ENCODE measurements at places on chromosomes 6 and 20. TPM values are rescaled to one million over a fixed set of nuclear protein-coding genes. Genes with fewer than 3 reads are reported as not detected.

The GJA10 gene
- total RNA-seq = not detected

DNA sequence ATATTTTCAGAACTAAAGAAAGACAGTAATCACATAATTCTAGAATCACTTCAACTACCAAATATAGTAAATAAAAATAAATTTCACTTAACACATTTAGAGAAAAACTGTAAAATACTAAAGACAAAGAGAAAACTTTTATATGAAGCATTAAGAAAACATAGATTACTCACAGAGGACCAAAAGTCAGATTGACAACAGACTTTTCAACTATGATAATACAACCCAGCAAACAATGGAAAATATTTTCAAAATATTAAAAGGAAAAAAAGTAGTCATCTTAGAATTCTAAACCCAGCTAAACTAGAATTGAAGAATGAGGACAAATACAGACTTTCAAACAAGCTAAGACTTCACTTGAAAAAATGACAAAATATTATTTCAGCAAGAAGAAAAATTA is 164.8 kb upstream of the ARID1B start:
- DNase-seq = no peak
- H3K4me1 ChIP-seq = peaks cover 1% of the 10 kb centered on the region
- no peaks in the 10 kb centered on the region for H3K27me3 ChIP-seq
- H3K27ac ChIP-seq = no peak overlapping the region

DNA sequence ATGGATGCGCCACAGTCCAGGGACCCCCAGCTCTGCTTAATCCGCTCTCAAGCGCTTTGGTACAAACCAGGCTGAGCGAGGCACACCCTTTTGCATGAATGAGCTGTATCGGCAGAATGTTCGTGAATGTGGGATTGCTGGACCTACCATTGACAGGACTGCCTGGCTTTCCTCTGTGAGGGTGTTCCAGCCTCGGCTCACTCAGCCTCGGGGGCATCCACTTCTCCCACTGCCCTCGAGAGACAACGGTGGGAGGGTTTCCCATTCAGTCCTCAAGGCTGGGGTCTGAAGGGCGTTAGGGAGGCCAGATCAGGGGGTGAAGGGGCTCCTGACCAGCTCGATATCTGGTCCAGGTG is 17.4 kb downstream of the MDFI start:
- peak; percentile 22 for DNase-seq
- peaks cover 6% of the 10 kb centered on the region for H3K27me3 ChIP-seq
- H3K36me3 ChIP-seq = no peaks in the 10 kb centered on the region
- H3K4me3 ChIP-seq = no peak overlapping the region

GRCh38 chr20:34978092-34978744 is 22.6 kb downstream of the MYH7B start:
- H3K27ac ChIP-seq = no peak overlapping the region
- H3K27me3 ChIP-seq = peaks cover 8% of the 10 kb centered on the region
- H3K36me3 ChIP-seq = no peaks in the 10 kb centered on the region
- H3K4me3 ChIP-seq = no peak overlapping the region
- DNase-seq = no peak
- H3K4me1 ChIP-seq = no peaks in the 10 kb centered on the region
